ENCODE measurements at places on chromosomes 7 and 10.

DNA sequence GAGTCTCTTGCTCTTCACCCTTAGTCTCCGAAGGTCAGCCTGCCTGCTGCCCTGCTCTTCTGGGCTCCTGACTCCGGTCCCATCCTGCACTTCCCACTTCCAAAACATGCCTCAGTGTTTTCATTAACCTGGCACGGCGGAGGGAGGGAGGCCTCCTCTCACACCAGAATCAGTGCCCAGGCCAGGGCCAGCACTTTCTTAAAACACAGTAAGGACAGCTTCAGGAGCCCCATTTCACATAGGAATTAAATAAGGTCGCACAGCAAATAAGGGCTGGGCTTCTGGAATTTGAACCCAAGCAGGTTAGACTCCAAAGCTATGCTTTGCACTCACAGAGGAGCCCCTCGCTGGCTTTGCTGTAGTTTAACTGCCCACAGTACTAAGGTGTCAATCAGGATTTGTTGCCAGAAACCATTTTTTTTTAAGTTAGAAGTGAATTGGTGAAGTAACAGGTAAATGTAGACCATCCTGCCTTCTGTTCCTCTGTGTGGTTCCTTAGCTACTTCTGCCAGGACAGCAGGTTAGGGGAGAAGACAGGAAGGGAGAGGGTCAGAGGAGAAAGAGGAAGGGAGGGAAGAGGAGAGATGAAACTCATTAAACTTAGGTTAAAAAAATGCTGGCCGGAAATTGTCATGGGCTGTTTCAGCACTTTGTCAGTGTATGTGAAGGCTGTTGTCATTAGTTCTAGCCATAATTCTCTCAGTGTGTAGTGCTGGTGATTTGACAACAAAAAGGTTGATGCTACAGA lies 1.1 kb downstream of the RASSF4 start:
- DNase-seq, result no peak

DNA sequence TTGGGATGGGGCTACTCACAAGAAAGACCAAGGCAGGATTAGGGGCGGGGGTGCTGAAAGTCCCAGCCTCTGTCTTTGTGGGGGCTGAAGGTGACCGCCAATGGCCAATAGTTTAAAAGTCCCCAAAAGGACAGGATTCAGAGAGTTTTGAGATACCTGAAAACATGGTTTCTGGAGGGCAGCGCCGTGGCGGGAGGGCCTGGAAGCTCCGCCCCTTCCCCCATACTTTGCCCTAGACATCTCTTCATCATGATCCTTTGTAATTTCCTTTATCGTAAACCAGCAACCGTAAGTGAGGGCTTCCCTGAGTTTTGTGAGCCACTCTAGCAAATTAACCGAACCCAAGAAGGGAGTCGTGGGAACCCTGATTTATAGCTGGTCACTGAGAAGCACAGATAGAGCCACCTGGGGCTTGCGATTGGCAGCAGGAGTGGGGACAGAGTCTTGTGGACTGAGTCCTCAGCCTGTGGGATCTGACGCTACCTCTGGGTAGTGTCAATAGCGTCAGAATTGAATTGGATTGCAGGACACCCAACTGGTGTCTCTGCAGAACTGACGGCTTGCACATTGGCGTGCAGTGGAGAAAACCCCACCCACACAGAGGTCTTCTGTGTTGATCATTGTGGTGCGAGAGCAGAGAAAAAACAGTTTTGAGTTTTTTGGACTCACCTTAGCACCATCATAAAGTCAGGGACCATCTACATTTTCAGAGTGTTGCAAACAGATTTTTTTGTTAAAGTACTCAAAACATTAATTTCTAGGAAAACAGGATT lies 169.3 kb downstream of the USP6NL start:
- no peak for DNase-seq

DNA sequence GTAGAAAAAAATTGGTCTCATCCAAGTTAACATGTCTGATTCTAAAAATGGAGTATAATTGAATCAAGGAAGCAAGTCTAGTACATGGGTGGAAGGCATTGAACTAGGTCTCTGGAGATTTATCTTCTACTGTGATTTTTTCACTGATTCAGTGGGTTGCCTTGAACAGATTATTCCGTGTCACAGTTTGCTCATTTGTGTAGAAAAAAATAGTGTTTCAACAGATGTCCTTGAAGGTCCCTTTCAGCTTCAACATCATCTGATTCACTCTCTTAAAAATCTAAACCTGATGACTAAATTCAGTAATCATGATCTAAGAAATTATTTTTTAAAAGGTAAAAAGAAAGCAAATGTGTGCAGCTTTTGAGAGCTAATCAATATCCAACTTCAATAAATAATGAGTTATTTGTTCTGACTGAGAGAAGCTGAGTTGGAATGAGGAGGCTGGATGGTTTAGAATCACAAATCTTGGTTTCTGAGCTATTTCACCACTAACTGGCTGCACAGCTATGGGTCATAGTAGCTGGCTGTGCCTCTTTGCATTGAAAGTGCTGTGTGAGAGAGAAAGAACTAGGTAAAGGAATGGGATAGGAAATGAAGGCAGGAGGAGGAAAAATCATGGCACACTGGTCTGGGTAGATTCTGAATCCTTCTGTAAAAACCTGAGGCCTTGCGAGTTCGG lies 221.5 kb upstream of the MDFIC start:
- no peak for DNase-seq

- peak; percentile 35 for DNase-seq
Measured at GRCh38 chr7:45982907-45983719, 62.0 kb upstream of the IGFBP3 start.

GRCh38 chr7:69871213-69871885 lies 273.1 kb downstream of the AUTS2 start:
- no peak for DNase-seq

- no peak for DNase-seq
Measured at GRCh38 chr7:50321487-50322067, 17.1 kb downstream of the IKZF1 start.

DNA sequence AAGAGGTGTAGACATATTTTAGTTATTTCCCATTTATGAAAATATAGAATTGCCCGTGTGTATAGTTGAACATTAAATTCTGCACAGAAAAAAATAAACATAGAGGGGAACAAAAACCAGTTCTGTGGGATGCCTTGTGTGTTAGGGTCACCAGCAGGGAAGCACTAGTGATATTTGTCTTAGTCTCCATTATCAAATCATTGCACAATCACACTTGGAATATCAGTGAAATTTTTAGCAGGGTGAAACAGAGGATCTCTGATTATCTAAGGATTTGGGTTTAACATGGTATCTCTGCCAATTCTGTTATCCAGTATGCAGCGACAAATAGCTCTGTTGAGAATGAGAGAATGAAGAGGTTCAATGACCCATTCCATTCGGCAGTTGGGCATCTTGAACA lies 496.0 kb upstream of the POM121L12 start:
- no peak for DNase-seq

GRCh38 chr7:66505531-66506451 lies 122.9 kb upstream of the KCTD7 start:
- DNase-seq, result no peak

GRCh38 chr10:23362879-23363792 lies 18.5 kb upstream of the C10orf67 start:
- DNase-seq, result no peak

GRCh38 chr10:127283576-127283975 lies 87.2 kb upstream of the INSYN2A start:
- no peak for DNase-seq

DNA sequence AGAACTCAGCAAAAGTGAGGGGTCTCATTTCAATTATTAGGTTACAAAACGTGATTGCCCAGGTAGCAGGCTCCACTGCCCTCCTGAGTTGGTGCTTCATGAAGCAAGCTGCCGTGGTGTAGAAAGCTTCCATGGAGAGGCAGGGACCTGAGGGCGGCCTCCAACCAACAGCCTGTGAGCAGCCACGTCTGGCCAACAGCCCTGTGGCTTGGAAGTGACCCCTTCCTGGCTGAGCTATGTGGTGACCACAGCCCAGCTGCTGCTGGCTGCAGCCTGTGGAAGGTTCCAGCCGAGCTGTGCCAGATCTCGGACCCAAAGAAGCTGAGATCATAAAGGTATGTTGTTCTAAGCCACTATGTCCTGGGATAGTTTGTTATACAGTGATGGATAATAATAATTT lies 122.5 kb upstream of the KLF6 start:
- no peak for DNase-seq
